Aorta (tissue), 5 donors: ENCODE measurements at places on chromosomes 12 and 14. TPM values are rescaled to one million over a fixed set of nuclear protein-coding genes. Genes with fewer than 3 reads are reported as not detected.

DNA sequence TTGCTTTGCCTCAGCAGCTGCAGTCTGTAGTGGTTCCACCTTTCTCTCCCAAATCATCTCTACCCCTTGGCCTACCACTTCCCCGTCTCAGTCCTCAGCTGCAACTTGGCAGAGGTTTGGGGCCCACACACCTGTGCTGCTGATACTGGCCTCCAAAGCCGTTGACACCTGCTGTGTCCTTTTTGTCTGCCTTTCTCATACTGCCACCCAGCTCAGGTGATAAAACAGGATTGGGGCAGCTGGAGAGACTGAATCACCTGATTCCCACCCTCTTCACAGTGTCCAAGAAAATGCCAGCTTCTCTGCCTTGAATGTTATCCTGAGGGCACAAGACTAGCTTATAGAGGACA lies 103.7 kb downstream of the ETV6 start:
- DNase-seq = no peak

GRCh38 chr12:97167598-97167997 lies 260.5 kb downstream of the NEDD1 start:
- no peak for DNase-seq

DNA sequence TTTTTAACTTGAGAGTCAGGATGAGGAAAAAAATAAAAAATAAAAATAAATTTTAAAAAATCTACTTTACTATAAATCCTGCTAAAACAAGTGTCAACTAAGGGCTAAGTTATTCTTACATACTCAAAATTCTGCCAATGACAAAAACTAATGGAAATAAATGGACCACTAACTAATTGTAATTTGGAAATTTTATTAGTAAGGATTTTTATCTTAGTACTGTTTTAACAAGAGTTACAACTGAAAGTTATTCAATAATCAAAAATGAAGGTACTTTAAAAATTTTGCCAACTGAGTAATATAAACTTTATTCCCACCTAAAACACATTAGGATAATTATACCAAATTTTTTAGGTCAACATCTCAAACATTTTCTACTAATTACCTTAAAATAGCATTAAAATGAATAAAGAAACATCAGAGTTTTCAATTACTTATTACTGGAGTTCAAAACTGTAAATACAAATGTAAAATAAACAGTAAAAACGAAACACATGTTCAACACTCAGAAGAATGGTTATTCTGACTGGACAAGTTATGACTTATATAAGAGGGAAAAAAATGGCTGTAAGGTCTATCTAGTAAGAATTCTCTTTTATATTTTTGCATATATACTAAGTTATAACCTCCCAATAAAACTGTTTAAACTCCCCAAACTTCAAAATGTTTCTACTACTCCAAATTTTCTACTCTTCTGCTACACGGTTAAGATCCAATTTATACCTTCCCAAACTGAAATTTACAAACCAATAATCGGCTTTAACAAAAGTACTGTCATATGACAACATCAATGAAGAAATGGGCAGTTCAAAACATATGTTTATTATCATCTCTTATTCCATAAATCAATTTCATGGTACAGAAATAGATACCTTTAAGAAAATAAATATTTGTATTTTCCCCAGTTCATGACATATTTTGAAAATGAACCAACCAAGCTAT lies 2.7 kb downstream of the HECTD1 start:
- no peak for DNase-seq

DNA sequence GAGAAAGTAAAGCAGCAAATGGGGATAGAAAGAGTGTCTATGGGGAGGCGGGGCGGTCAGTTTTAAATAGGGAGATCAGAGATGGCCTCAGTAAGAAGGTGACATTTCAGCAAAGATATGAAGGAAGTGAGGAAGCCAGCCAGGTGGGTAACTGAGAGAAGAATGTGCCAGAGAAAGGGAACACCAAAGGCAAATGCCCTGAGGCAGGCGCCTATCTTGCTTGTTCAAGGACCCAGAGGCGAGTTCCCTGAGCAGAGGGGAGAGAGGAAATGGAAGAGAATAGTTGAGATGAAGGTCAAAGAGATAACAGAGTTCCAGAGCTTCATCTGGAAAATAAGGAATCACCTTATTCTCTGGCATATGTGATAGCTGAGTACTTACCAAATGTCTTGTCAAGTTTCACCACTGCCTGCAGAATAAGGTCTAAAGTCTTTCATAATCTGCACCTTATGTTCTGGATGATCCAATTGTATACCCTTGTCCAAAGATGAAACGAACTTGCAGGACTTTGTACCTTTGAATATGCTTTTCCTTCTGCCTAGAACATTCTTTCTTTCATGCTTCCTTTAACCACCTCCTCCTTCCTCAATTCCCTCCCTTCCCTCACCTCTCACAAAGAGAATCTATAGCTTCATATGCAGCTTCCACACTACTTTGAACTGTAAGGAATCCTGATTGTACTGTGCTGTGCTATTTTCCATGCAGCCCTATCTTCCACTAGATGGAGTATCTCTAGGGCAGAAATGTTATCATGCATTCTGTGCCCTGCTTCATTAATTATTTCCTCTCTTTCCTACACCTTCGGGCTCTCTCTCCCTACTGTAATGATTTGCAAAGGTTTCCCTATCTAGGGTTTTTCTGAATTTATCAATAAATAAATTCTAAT lies 38.5 kb downstream of the GNPTAB start:
- no peak for DNase-seq

- DNase-seq = no peak
Observed at GRCh38 chr12:80422550-80422949, 21.5 kb upstream of the PTPRQ start.

DNA sequence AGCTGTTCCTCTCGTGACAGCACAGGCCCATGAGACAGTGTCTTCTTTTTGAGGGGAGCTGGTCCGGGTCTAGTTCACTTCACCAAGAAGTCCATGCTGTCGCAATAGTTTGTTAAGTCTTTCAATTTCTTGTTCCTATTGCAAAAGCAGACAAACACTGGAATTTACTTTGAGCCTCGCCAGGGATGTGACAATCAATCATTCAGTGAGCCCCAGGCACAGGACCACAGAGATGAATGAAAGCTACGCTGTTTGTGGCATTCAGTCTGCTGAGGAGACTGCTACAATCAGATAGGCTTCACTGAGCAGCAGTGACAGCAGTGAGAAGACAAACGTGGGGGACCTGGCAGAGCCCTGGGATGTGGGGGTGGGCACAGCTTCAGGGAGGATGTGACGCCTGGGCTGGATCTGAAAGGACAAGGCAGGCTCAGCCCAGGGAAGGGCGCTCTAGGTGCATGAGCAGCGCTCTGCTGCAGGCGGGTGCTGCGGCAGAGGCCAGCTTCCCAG lies 35.5 kb downstream of the TCTN1 start:
- DNase-seq = no peak

DNA sequence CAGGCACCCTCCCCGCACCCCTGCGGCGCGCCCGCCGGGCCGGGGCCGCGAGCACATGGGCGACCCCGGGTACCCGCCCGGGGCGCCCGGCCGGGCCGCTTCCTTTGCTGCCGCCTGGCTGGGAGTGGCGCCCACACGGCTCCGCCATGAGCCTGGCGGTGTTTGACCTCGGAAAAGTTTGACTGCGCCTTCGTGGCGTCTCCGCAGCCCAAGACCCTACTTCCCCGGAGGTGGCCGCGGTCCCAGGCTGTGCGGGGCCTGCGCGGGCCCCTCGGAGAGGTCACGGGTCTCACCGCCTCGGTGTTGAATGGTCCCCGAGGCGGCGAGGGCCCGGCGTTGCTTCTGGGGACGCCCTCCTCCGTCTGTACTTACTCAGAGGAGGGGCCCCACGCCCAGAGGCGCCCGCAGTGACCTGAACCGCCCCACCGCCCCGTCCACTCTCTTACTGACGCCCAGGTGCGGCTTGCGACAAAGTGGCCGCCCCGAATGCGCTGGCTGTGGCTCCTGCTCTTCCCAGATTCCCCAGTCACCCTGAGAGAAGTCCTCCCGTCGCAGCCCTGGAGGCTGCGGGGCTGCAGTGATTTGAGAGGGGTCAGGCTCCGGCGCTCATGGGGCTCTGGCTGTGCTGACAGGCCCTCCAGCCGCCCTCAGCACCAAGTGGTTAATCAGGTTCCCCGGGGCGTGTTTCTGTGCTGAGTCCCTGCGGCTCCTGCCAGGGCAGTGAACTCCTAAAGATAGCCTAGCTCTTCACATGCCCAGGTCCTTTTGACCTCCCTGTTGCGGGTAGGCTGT lies 5.8 kb downstream of the KMT5A start:
- DNase-seq = peak; percentile 65

DNA sequence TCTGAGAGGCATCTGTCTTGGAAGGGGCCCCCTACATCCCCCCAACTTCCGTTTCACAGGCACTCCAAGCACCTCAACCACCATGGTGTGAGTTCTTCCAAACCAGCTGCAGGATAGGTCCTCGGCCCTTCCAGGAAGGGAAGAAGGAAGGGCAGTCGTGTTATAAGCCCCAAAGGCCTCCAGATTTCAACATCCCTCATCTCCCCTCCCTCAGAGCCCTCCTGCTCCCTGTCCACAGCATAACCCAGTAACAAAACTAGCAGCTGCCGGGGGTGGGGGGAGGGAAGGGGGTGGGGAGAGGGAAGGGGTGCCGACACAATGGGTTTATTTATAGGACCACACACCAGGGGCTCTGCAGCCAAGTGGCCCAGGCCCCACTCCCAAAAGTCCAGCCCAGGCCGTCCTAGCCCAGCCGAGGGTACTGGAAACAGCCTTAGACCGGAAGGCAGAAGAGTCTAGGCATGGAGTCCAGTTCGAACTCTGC lies 18.3 kb downstream of the NCKAP5L start:
- no peak for DNase-seq

DNA sequence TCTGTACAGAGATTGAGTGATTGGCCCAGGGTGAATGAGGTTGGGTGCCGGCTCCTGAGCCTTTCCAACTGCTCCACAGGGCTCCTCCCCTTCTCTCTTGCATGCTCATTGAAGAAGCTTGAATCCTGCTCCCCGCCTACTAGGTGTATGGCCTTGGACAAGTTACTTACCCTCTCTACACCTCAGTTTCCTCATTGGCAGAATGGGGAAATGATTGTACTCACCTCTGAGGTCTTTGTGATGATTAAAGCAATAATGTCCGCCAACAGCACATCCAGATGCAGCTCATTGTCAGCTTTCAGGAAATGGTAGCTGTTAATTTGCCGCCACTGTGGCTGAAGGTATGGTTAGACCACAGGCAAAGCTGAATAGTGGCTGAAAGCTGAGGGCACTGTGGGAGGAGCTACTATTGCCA lies 174.1 kb downstream of the CRADD start:
- no peak for DNase-seq

- DNase-seq = no peak
Observed at GRCh38 chr12:41511247-41511646, 323.1 kb downstream of the PDZRN4 start.

GRCh38 chr14:51862860-51863259 lies 2.4 kb downstream of the GNG2 start:
- DNase-seq = no peak

GRCh38 chr12:81722004-81722403 lies 37.1 kb downstream of the PPFIA2 start:
- DNase-seq = no peak

- DNase-seq = no peak
Observed at GRCh38 chr14:20204721-20205120, 14.0 kb downstream of the OR11G2 start.

DNA sequence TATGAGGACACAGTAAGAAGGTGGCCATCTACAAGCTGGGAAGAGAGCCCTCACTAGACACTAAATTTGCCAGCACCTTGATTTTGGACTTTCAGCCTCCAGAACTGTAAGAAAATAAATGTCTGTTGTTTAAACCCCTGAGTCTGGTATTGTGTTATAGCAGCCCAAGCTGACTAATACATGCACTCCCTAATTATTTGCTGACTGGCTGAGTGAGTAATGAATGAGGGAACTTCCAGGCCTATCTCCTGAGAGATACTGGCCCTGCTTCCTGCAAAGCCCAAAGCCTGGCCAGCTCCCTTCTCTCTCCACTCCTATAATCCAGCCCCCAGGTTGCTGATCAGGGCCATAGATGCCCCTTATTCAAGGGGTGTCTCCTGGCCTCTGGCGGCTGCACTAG lies 120.0 kb upstream of the NOS1 start:
- DNase-seq = no peak

DNA sequence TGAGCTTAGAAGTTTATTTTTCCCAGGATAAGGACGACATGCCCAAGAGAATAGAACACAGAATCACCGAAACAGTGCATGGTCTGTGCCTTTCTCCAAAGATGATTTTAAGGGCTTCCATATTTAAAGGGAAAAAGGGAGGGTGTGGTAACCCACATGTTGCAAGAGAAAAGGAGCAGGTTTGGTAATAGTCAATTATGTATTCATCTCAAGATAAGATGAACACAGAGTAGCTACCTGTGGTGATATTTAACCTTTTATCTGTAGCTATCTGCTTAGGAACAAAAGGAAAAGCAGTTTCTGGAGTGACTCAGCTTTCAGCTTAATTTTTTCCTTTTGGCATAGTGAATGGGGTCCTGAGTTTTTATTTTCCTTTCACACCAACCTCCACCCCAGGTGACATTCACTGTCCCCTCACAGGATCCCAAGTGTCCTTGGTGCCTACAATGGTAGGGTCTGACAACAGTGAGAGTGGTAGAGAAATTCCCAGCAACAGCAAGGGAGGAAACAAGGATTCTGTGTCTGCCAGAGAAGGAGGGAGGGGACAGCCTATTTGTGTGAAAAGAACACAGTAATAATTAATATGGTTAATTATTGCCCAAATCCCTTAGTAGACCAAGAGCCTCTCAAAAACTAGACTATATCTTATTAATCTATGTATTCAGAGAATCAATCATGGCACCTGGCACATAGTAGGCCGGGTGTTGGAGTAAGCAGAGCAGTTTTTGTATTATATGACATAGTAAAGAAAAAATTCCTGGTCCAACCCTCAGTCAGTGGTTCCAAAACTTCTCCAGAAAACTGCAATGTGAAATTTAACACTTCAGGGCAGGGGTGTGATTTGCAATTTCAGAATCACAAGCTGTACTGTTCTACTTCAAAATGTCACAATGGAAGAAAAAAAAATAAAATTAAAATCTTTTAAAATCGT lies 154.5 kb downstream of the PHLDA1 start:
- DNase-seq = no peak

GRCh38 chr12:68446384-68446783 lies 114.2 kb upstream of the MDM1 start:
- DNase-seq = no peak

The MUCL1 gene
- polyA plus RNA-seq = not detected

The NOXRED1 gene
- not detected for polyA plus RNA-seq

The PSMC1 gene
- polyA plus RNA-seq = 184 TPM

The LHX5 gene
- not detected for polyA plus RNA-seq

The PPP4R4 gene
- polyA plus RNA-seq = not detected

The LMNTD1 gene
- polyA plus RNA-seq = not detected

The C14orf39 gene
- not detected for polyA plus RNA-seq

The CABP1 gene
- polyA plus RNA-seq = 1.7 TPM
